ENCODE measurements at places on chromosomes 16 and 17.
A peak's percentile ranks its signal among the peaks of the same experiment; 100 is the strongest.

GRCh38 chr16:4354512-4355409, 3.6 kb upstream of the PAM16 start:
- H3K4me1 ChIP-seq: no peaks in the 10 kb centered on the region
- no peak for DNase-seq
- no peaks in the 10 kb centered on the region for H3K27me3 ChIP-seq
- no peak overlapping the region for H3K27ac ChIP-seq
- no peak overlapping the region for H3K4me3 ChIP-seq

GRCh38 chr17:5033352-5034015, 1.7 kb downstream of the SLC52A1 start:
- DNase-seq: no peak
- H3K4me3 ChIP-seq: no peak overlapping the region
- no peaks in the 10 kb centered on the region for H3K36me3 ChIP-seq
- H3K27ac ChIP-seq: no peak overlapping the region
- H3K4me1 ChIP-seq: no peaks in the 10 kb centered on the region

DNA sequence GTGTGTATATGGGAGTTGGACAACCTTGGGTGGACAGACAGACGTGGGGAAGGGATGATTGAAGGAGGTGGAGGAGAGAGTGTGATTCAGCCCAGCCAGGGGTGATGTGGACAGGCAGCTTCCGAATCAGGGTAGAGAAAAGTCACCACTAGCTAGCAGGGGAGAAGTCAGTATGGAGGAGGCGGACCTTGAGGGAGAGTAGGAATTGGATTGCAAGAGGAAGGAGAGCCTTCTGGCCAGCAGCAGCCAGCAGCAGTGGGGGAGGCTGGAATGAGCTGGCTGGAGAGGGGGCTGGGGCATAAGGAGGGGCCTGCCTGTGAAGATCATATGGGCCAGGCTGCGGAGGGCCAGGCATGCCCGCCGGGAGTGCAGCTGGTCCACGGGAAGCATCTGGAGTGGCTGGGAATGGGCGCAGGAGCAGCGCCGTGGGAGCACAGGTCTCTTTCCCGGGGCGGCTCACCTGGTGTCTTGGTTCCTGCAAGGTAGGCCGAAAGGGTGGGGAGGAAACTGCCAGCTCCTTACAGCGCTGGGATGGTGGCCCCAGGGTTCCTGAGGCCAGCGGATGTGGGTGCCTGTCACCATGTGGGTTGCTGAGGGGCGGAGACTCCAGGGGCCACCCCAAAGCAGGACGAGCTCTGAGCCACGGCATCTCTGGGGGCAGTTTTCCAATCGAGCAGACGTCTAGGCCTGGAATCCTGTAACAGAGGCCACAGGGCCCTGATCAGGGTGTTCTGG, 235.3 kb downstream of the SEC14L1 start:
- H3K27me3 ChIP-seq: no peaks in the 10 kb centered on the region
- DNase-seq: peak; percentile 57
- no peak overlapping the region for H3K27ac ChIP-seq
- H3K4me1 ChIP-seq: peaks cover 21% of the 10 kb centered on the region

DNA sequence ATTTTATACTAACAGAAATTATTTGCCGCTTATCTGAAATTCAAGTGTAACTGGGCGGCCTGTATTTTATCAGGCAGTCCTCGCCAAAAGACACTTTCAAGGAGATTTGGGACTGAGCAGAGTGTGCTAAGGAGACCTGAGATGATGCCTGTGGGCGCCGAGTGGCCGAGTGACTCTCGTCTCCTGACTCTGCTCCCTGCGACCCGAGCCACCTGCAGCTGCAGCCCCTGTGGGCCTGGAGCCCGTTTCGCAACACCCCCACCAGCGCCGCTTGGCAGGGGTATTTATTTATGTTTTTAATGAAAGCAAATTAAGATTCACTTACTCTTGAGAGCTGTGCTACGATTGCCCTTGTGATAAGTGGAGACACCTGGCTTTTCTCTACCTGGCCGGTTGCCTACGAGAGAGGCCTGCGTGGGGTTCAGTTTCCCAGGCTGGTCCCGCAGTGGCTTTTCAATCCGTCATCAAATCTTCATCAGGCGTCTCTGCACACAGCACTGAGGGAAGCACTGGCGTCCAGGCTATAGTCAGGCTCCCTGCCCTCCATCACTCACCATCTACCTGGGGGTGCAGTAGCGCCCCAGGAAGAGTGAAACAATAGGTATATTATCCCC, 124.0 kb downstream of the SEC14L1 start:
- no peaks in the 10 kb centered on the region for H3K4me1 ChIP-seq
- DNase-seq: no peak
- no peaks in the 10 kb centered on the region for H3K27me3 ChIP-seq
- no peak overlapping the region for H3K27ac ChIP-seq
- H3K36me3 ChIP-seq: no peaks in the 10 kb centered on the region

DNA sequence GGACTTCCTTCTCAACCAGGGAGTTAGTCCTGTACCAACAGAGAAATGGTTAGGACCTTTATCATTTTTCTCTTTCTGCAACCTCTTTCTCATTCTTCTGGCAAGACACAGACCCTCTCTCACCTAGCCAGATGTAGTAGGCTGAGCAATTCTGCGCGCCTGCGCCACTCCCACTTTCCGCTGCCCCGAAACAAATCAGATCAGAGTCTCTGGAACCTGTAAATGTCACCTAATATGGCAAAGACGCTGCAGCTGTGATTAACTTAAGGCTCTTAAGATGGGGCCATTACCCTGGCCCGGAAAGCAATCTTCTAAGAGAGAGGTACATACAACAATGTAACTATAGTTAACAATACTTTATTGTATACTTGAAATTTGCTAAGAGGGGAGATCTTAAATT, 94.3 kb upstream of the ASIC2 start:
- H3K36me3 ChIP-seq: no peaks in the 10 kb centered on the region
- H3K4me3 ChIP-seq: no peak overlapping the region
- peaks cover 10% of the 10 kb centered on the region for H3K4me1 ChIP-seq
- no peak overlapping the region for H3K27ac ChIP-seq

DNA sequence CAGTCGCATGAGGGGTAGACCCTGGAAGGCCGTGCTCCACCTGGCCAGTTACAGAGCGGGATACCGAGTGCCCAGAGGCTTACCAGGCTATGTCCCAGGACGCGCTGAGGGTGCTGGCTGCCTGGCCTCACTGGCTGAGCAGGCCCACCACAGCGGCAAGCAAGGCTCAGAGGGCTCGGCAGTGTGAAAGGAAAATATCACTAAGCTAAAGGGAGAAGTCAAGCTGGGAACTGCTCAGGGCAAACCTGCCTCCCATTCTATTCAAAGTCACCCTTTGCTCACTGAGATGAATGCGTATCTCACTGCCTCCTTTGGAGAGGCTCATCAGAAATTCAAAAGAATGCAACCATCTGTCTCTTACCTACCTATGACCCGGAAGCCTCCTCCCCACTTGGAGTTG, 37.4 kb downstream of the CCDC57 start:
- peaks cover 19% of the 10 kb centered on the region for H3K4me1 ChIP-seq
- no peaks in the 10 kb centered on the region for H3K27me3 ChIP-seq
- H3K36me3 ChIP-seq: no peaks in the 10 kb centered on the region
- DNase-seq: peak; percentile 80
- H3K27ac ChIP-seq: peak overlapping the region; percentile 80

DNA sequence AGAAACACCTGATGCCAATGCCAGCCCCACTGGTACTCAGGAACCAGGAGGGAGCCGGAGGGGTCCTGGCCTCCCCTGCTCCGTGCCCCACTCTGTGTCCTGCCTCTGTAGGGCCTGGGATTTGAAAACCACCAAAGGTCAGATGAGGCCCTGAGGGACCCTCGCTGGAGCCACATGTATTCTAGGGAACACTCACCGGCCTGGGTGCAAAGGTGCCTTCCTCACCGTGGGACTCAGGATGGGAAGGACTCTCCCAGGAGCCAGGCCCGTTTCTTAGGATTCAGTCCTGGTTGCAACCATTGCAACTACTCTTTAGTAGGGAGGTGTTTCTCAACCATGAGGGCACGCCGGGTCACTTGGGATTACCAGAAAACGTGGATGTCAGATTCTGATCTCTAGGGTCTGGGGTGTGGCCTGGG, 74.6 kb downstream of the N4BP1 start:
- no peak overlapping the region for H3K27ac ChIP-seq
- peaks cover 2% of the 10 kb centered on the region for H3K36me3 ChIP-seq
- no peaks in the 10 kb centered on the region for H3K27me3 ChIP-seq
- no peak for DNase-seq
- no peaks in the 10 kb centered on the region for H3K4me1 ChIP-seq

DNA sequence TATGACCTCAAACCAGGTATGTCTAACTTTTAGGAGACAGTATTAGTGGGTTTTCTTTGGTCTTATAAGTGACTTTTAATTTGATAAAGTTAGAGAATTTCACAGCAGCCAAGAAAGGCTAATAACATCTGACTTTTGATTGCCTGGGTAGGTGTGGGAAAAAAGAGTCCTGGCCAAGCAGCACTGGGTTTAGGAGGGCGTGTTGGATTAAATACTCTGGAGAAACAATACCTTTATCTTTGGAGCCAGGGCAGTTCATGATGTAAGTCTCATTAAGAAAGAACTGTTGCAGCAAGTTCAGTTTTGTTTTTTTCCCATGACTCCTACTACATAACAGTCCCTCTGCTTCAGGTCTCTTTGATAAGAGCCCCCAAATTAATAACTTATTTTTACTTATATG, 26.7 kb upstream of the MRC2 start:
- no peaks in the 10 kb centered on the region for H3K27me3 ChIP-seq
- no peak for DNase-seq
- H3K27ac ChIP-seq: no peak overlapping the region
- no peaks in the 10 kb centered on the region for H3K4me1 ChIP-seq

DNA sequence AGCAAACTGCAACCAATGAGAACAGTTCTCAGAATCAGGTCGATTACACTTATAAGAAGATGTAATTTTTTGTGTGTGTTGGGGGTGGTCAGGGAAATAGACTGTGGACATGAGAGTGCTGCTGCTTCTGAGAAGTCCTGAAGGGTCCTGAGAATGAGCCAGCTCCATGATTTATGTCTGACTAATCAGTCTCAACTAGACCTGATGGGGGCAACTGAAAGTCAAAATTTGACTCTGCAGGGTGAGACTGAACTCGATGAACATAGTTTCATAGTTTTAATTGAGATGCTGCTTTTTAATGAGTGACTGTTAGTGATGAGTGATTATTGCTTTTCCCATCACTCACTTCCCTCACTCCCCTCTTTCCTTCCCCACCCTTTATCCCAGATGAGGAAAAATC, 37.3 kb downstream of the SMARCE1 start:
- H3K4me1 ChIP-seq: peaks cover 2% of the 10 kb centered on the region
- H3K27me3 ChIP-seq: no peaks in the 10 kb centered on the region
- no peak overlapping the region for H3K4me3 ChIP-seq

DNA sequence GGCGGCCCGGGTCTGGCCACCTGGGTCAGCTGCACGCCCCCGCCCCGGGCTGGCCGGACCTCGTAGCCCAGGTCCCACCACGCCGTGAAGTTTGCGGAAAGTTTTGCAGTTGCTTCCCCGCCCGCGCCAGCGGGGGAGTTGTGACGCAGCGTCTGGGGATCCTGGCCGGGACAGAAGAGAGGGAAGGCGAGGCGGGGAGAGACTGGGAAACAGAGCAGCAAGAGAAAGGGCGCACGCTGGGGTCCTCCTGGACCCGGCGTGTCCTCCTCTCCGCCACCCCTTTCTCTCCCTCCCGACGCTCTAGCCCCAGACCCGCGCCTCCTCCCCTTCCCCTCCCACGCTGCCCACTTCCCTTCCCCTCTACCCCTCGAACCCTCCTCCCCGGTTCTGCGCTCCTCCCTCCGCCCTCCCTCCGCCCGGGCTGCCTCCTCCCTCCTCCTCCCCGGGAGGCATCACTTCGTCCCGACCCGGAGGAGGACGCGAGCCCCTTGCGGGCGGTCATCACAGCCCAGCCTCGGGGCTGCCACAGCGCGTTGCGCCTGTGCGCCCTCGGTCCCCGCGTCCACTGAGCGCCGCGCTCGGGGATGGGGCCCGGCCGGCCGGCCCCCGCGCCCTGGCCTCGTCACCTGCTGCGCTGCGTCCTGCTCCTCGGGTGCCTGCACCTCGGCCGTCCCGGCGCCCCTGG, at the start of gene MRC2:
TSS of gene MRC2 (plus strand) at position 452 of the 685 bp plus-strand sequence. CDS start at position 585, 133 bp downstream.
- H3K27me3 ChIP-seq: no peaks in the 10 kb centered on the region
- peak within 1 kb of the TSS; percentile 82 for H3K4me3 ChIP-seq
- H3K27ac ChIP-seq: peak within 1 kb of the TSS; percentile 93
- peak; percentile 93 for DNase-seq
- H3K36me3 ChIP-seq: no peaks in the 10 kb centered on the region

DNA sequence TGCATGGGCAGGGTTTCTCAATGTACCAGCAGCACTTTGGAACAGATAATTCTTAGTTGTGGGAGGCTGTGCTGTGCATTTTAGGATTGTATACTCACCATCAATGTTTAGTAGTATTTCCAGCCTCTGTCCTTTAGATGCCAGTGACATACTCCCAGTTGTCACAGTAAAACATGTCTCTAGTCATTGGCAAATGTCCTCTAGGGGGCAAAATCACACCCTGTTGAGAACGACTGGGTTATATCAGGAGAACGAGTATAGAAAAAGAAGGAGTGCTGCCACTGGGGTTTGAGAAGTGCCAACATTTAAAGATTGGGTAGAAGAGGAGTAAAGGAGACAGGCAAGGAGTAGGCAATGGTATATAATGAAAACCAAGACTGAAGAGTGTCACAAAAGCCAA, 37.9 kb upstream of the SMIM36 start:
- H3K4me3 ChIP-seq: no peak overlapping the region
- no peaks in the 10 kb centered on the region for H3K36me3 ChIP-seq
- DNase-seq: peak; percentile 72
- no peaks in the 10 kb centered on the region for H3K27me3 ChIP-seq
- no peak overlapping the region for H3K27ac ChIP-seq

DNA sequence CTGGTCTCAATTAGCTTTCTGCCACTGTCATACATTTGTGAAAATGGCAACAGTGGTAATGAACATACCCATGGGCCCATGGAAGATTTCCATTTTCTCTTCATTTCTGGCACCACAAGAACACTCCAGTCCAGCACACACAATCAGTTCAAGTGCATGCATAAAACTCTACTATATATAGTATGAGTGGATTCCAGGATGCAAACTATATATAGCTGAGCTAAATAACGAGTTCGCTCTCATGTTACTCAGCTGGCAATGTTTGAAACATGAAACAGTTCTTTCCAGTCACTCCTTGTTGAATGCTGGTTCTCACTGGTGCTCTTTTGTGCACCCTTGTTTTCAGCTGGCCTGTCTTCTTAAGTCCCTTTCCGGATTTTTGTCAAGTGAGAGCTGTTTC, 75.2 kb upstream of the DHX40 start:
- H3K4me3 ChIP-seq: no peak overlapping the region
- H3K27ac ChIP-seq: no peak overlapping the region
- H3K27me3 ChIP-seq: no peaks in the 10 kb centered on the region

- H3K4me1 ChIP-seq: no peaks in the 10 kb centered on the region
- no peak overlapping the region for H3K4me3 ChIP-seq
- no peaks in the 10 kb centered on the region for H3K27me3 ChIP-seq
Observed at GRCh38 chr17:5618476-5618875, 34.2 kb upstream of the NLRP1 start.

GRCh38 chr16:73093146-73094144, 45.5 kb upstream of the ZFHX3 start:
- no peak for DNase-seq
- no peak overlapping the region for H3K27ac ChIP-seq
- no peaks in the 10 kb centered on the region for H3K36me3 ChIP-seq
- no peaks in the 10 kb centered on the region for H3K4me1 ChIP-seq
- no peaks in the 10 kb centered on the region for H3K27me3 ChIP-seq

GRCh38 chr17:63488851-63489250, 12.0 kb downstream of the ACE start:
- no peak overlapping the region for H3K27ac ChIP-seq
- H3K36me3 ChIP-seq: no peaks in the 10 kb centered on the region
- no peaks in the 10 kb centered on the region for H3K27me3 ChIP-seq
- no peaks in the 10 kb centered on the region for H3K4me1 ChIP-seq
- no peak for DNase-seq

- no peaks in the 10 kb centered on the region for H3K36me3 ChIP-seq
- no peak overlapping the region for H3K27ac ChIP-seq
- no peaks in the 10 kb centered on the region for H3K27me3 ChIP-seq
- no peak for DNase-seq
- H3K4me1 ChIP-seq: no peaks in the 10 kb centered on the region
Observed at GRCh38 chr17:17365476-17366110, 62.4 kb downstream of the NT5M start.

Data from mesendoderm (in vitro differentiated cells).